ENCODE measurements at places on chromosomes 7 and 10.

DNA sequence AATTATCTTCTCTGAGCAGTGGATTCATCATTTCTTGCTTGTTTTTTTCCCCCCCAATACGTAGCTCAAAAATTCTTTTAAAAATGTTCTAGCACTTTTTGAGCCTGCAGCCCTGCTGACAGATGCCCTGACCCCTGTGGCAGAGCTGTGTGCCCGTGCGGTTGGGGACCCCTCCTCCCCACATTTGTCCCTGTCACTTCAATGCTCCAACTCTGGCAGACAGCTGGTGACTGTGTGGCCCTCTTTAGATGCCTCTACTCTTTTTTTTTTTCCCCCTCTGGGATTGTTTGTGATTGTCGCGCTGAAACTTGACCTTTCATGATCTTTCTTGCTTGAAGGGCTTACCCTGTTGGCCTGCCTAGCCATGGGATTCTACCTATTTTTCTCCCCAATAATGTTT is 214.1 kb downstream of the TMEM178B start:
- DNase-seq = no peak

DNA sequence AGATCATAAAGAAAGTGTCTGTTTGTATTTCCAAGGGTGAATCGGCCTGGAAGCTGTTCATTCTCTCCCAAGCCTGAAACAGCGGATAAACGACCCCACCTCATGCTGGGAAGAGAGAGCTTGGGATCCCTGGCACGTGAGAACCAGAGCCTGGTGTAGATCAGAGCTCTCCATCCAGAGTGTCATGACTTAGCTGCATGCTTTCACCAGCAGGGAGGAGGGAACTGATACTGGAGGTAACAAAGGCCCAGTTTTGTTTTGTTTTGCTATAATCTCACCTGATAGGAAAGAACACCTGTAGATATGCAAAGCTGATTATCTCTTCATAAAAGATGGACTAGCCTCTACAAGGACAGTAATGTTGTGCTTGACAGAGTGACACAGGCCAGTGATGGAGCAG is 236.6 kb downstream of the POM121L12 start:
- DNase-seq = no peak

GRCh38 chr7:146654048-146654447 is 537.4 kb downstream of the CNTNAP2 start:
- no peak for DNase-seq

DNA sequence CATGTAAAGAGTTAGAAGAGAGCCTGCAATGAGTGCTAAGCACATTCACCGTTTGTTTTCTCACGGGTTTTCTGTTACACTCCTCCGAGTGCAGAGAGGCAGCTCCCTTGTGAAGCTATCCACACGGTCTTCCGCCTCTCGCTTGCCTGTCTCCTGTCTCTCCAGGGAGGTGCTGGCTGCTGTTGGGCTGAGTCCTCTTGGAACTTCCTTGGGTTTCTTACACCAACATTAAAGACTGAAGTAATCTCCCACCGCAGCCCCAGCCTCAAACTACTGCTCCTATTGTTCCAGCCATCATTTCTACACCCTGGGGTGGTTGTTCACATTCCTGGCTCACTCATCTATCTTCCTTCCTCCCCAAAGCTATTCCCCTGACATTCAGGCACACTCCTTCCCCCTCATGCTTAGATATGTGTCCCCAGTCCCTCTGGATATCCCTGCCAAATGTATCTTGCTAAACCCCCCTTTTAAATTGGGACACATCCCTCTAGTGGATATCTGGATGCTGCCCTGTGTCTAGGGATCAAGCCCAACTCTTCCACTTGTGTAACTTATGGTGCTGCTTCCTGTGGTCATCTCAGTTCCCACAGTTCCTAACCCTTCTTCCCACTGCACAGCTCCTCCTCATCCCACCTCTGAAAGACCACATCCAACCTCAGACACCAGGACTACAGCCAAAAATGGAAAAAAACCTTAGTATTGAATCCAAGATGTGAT is 14.1 kb downstream of the ESYT2 start:
- no peak for DNase-seq

GRCh38 chr10:123781956-123782500 is 109.6 kb downstream of the CPXM2 start:
- no peak for DNase-seq

- DNase-seq = no peak
Measured at GRCh38 chr7:33982425-33982786, 77.1 kb downstream of the BMPER start.

DNA sequence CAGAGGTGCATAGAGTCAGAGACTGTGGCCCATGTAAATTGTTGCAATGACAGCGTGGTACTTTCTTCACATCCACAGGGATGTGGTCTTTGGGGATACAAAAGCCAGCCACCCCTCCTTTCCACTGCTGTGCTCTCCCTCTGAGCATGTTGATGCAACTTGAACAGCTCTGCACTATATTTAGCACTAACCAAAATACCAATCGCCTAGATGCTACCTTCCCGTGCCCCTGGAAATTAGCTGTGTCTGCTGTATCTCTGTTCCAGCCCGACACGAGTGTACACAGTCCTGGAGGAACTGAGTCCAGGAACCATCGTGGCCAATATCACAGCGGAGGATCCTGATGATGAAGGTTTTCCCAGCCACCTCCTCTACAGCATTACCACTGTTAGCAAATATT is 38.1 kb downstream of the CDHR3 start:
- DNase-seq = no peak

Data from CD4-positive, alpha-beta T cell treated with Interleukin-6 for 4 hours (primary cell).